CD4-positive, alpha-beta T cell (primary cell): ENCODE measurements at places on chromosomes 4 and X. TPM values are rescaled to one million over a fixed set of nuclear protein-coding genes. Genes with fewer than 3 reads are reported as not detected.

GRCh38 chrX:46770000-46770816 is 11.3 kb upstream of the SLC9A7 start:
- no peak for DNase-seq

DNA sequence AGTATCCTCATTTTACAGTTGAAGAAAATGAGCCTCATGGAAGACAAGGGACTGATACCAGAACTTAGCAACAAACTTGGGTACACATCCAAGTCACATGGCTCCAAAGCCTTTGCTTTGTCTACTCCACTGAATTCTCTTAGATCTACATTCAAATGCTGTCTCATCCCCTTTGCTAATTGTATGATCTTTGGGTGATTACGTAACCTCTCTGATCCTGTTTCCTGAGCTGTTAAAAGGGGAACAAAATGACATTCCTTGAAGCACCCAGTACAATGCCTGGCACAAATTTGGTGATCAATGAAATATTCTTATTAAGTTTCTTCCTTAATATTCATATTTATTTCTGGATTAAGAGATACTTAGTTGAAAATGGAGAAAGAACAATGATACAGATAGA is 5.9 kb upstream of the HPGD start:
- no peak for DNase-seq

NCAPG gene
- total RNA-seq: 0.61 TPM

GPR143 gene
- not detected for total RNA-seq

GRCh38 chr4:143531380-143531779 is 17.9 kb downstream of the SMARCA5 start:
- no peak for DNase-seq

MAGEC1 gene
- total RNA-seq: not detected

LONRF3 gene
- total RNA-seq: 5.5 TPM

VCX gene
- total RNA-seq: not detected

- DNase-seq: no peak
These were observed 42.7 kb upstream of the JADE1 start for GRCh38 chr4:128766781-128767180.

GRCh38 chrX:140343226-140343868 is 161.5 kb downstream of the SOX3 start:
- DNase-seq: no peak

RAI2 gene
- total RNA-seq: 1.5 TPM

VSIG1 gene
- total RNA-seq: 12.5 TPM

DNA sequence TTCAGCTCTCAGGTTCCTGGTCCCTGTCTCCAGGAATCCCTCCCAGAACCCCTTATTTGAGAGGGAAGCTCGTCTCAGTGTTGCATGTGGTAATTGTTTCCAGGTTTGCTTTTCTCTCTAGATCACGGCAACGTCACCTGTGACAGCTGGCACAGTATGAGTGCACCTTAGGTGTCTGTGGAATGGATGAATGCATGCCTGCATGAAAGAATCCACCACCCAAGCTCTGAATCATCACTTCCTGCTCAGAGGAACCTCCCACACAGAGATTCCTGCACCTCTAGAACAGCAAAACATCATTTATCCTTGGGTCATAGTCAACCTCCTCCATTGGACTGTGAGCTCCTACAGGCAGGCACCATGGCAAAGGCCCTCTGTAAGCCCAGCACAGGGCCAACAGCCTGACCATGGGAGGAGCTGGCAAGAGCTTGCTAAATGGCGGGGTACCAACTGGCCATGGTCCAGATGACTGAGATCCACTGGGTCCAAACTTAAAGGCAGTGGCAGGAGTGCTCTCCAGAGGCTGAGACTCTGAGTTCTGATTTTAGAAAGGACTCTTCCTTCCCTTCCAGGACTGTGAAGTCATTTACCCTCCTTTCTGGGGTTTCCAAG is 116.2 kb downstream of the SLC2A9 start:
- no peak for DNase-seq

MGAT4D gene
- total RNA-seq: not detected

- no peak for DNase-seq
These were observed 50.8 kb upstream of the SETD7 start for GRCh38 chr4:139606579-139607501.

DNA sequence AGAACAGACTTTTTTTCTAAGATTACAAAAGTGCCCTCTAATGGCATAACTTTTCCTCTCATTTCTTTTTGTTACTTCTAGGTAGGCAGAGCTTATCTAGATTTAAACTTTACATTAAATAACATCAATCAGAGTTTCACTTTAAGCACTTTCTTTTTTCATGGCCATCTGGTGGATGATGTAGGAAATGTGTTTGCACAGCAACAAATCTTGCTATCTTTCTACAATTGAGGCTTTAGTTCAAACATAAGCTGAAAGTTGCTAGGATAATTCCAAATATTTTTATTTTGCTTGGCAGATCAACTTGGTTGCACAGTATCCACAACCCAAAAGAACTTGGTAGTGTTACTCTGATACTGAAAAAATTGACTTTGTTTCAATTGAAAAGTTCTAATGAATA is 22.0 kb downstream of the NDNF start:
- DNase-seq: no peak

DNA sequence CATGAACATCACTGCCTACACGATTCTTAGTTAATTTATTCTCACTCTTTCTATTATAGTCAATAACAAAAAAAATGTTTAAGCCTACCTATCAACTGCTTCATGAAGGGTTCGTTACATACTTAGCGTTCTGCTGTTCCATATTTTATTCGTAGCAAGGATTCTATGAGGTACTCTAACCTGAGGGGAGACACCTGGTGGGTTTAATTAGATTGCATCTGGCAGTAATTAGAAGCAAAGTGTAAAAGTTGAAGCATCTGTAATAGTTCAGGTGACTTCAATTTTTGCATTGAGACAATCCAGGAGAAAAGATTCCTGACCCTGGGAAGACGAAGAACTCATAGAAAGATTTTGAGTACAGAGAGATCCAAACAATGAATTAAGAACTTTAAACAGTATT is 1655.8 kb upstream of the TENM3 start:
- DNase-seq: no peak

DNA sequence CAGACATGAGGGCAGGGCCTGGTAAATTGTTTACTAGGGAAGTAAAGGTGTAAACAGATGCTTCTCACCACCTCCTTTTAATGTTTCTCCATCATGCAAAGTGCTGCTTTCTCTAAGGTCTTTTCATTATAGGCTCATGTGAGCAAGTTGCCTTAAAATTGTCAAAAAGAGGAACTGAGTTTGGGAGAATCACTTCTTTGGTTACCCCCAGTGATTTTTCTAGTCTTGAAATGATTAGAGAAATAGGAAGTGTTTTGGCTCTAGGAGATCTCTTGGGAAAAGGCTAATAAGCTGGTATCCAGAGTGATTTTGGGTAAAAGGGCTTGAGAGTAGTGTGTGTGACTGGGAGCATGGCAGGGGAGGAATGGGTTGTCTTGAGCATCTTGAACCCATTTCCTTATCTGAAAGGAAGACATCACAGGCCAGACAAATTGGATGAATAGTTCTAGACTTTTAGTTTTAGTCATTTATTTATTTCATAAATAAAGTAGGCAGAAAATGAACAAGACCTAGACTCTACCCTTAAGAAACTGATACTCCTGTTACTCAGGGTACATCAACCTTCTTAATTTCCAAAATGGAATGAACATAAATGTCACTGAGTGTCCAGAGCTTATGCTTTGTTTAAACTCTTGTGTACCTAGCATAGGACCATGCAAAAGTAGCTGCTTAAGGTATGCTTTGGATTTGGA is 14.2 kb downstream of the GRPR start:
- DNase-seq: no peak

GRCh38 chr4:185341841-185342240 is 53.9 kb downstream of the LRP2BP start:
- no peak for DNase-seq

- DNase-seq: no peak
These were observed 9.6 kb downstream of the DRP2 start for GRCh38 chrX:101229170-101229569.

GRCh38 chr4:37740546-37740945 is 54.4 kb upstream of the RELL1 start:
- DNase-seq: no peak

TXLNG gene
- 17.5 TPM for total RNA-seq

DNA sequence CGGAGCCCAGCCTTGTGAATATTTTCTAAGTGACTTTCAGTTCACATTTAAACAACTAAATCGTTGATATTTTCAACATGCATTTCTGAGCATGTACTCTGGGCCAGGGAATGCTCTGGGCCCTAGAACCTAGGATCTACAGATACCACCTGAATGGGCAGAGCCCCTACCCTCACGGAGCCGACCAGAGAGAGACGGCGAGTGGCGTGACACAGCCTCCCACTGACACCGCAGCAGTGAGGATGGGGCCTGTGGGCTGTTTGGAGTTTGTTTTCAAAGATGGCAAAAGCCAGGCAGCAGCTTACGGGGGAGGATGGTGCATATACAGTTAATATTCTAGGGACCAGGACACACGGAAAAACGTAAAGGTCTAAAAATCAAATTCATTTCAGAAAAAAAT is 17.7 kb downstream of the NELFA start:
- no peak for DNase-seq

- DNase-seq: no peak
These were observed 69.4 kb downstream of the HCCS start for GRCh38 chrX:11180571-11180970.

DNA sequence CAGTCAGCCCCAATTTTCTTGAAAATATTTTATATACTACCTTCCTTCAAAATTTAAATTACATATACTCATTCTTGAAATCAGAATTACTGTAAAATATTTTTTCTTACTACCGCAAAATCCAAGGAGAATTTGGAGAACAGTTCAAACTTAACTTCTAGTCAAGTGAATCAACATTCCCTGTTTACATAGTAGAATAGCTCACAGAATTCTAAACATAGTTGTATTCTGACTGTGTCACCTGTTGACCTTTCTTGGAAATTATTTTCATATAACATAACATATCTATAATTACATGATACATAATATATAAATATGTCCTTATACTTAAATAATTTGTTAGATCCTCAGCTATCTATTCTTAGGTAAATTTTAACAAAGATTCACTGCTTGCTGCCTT is 31.0 kb upstream of the FGF5 start:
- DNase-seq: no peak

TLR2 gene
- 2.9 TPM for total RNA-seq

GYPE gene
- not detected for total RNA-seq

SLC2A9 gene
- total RNA-seq: 3.6 TPM

MSMO1 gene
- 15.1 TPM for total RNA-seq

- DNase-seq: no peak
These were observed 162.0 kb upstream of the EOLA2 start for GRCh38 chrX:150100261-150100660.
